ENCODE measurements at places on chromosomes 7 and 10. TPM values are rescaled to one million over a fixed set of nuclear protein-coding genes. Genes with fewer than 3 reads are reported as not detected.

Gene SPDYE5
- not detected for total RNA-seq

Gene SH2D4B
- total RNA-seq, result 0.16 TPM

Gene OR2A5
- total RNA-seq, result not detected

Gene PRSS2
- total RNA-seq, result not detected

Gene FEZF1
- not detected for total RNA-seq

Gene TSPAN33
- total RNA-seq, result under 0.01 TPM

Gene TOMM7
- total RNA-seq, result 94.7 TPM

Gene AGAP9
- 0.16 TPM for total RNA-seq

Gene BAIAP2L1
- total RNA-seq, result 0.31 TPM

Gene MALRD1
- not detected for total RNA-seq

Gene NEUROG3
- not detected for total RNA-seq

Gene ABCB4
- 0.32 TPM for total RNA-seq

Gene PITX3
- not detected for total RNA-seq

Gene TACR2
- not detected for total RNA-seq

Gene ASB15
- total RNA-seq, result not detected

Gene IQCE
- total RNA-seq, result 3.2 TPM

Gene AGR3
- not detected for total RNA-seq

Gene GDF2
- total RNA-seq, result not detected

Gene GRID1
- not detected for total RNA-seq

Gene AS3MT
- 1.1 TPM for total RNA-seq

All from bladder microvascular endothelial cell (primary cell).